Metanephros (tissue), 2 donors: ENCODE measurements at places on chromosomes 1 and 21. TPM values are rescaled to one million over a fixed set of nuclear protein-coding genes. Genes with fewer than 3 reads are reported as not detected.

The IFNLR1 gene
- 3.6 TPM for total RNA-seq

The NHLH1 gene
- total RNA-seq, result not detected

The VWA5B1 gene
- total RNA-seq, result 2.4 TPM

The NTNG1 gene
- total RNA-seq, result 14.3 TPM

The RGS1 gene
- total RNA-seq, result 12.6 TPM

The ADGRL2 gene
- 191 TPM for total RNA-seq

The BATF3 gene
- 1.9 TPM for total RNA-seq

The SPEN gene
- total RNA-seq, result 59.6 TPM

The SRGAP2B gene
- 40.8 TPM for total RNA-seq

The LEMD1 gene
- 0.88 TPM for total RNA-seq

The PFKFB2 gene
- total RNA-seq, result 17.5 TPM

The TLR5 gene
- total RNA-seq, result 6.5 TPM

The TDRKH gene
- 5.2 TPM for total RNA-seq

The LCE1B gene
- total RNA-seq, result not detected

The COL16A1 gene
- total RNA-seq, result 113 TPM

The OR2L5 gene
- total RNA-seq, result not detected

The PLA2G2F gene
- 0.18 TPM for total RNA-seq

The OR2M3 gene
- total RNA-seq, result not detected

The ZZZ3 gene
- total RNA-seq, result 124 TPM

The SEMA4A gene
- total RNA-seq, result 20.3 TPM

The KRTAP20-2 gene
- not detected for total RNA-seq

The PRAMEF26 gene
- not detected for total RNA-seq

The FCRL1 gene
- total RNA-seq, result 2.2 TPM

The SF3B4 gene
- total RNA-seq, result 13.1 TPM
